Stimulated activated CD8-positive, alpha-beta memory T cell treated with anti-CD3 and anti-CD28 coated beads, Interleukin-2, amount 100 ng/mL, for 48 hours (primary cell): ENCODE measurements at places on chromosomes 6 and 20.

GRCh38 chr20:57060407-57061050 is 205.9 kb downstream of the BMP7 start:
- no peak for DNase-seq

- DNase-seq, result no peak
These were observed at the start of gene SIRPA for GRCh38 chr20:1894951-1895673. Gene SIRPA, plus strand, starts transcription at chr20:1895407. Its CDS starts 41 bp downstream, at chr20:1895448.

- no peak for DNase-seq
These were observed 10.0 kb upstream of the TGIF2 start for GRCh38 chr20:36563374-36563773.

DNA sequence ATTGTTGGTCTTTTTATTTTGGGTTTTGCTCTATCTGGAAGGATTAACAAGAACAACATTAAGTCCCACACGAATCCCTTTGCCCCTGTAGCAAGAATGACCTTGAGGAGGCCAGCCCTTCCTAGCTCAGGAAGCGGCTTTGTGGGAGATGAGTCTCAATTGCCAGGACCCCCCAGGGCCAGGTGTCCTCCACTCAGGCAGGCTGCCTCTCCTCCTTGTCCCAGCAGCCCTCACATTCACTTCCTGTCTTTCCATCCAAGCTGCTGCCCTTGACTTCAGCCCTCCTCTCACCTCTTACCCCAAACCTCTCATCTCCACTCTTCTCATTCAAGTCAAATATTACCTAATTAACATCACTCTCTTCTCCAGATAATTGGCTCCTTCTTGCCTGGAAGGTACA is 22.6 kb upstream of the SYNDIG1 start:
- no peak for DNase-seq

- no peak for DNase-seq
These were observed 1.5 kb downstream of the SALL4 start for GRCh38 chr20:51800872-51801121.

DNA sequence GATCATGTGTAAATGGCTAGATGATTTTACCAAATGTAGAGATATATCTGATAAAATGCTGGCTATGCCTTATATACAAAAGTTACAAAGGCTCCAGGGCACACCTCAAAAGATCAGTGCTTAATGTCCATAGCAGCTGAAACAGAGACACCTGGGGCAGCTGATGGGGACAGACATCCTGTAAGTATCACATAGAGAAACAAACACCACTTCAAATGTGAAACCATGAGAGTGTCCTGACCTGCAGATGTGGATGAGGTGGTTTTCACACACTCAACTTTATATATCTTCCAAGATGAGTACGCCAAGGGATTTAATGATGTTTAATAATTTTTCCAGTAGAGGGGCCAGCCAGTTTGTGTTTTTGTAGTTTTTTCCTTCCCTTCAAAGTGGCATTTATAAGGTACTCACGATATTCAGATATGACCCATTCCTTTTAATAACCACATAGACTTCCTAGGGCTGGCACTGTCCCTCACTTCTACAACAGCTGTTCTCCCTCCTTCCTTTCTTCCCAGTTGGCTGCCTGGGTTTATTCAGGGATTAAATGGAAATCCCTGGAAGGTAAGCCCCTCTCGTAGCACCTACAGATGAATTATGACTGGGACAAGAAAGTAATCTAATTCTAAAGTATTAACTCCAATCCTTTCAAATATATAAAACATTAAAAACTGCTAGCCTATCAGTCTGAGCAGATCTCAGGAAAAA is 50.3 kb upstream of the MCM9 start:
- no peak for DNase-seq
